Osteoblast (primary cell): ENCODE measurements at places on chromosomes 7 and 10. TPM values are rescaled to one million over a fixed set of nuclear protein-coding genes. Genes with fewer than 3 reads are reported as not detected.

TBL2 gene
- 56.1 and 66.6 TPM in 2 replicates for total RNA-seq

LCOR gene
- total RNA-seq = 19.2 and 25.0 TPM in 2 replicates

ACTA2 gene
- total RNA-seq = 501 and 855 TPM in 2 replicates

ATOH7 gene
- under 0.01 TPM in 1 of 2 replicates, not detected in the other for total RNA-seq

DNA sequence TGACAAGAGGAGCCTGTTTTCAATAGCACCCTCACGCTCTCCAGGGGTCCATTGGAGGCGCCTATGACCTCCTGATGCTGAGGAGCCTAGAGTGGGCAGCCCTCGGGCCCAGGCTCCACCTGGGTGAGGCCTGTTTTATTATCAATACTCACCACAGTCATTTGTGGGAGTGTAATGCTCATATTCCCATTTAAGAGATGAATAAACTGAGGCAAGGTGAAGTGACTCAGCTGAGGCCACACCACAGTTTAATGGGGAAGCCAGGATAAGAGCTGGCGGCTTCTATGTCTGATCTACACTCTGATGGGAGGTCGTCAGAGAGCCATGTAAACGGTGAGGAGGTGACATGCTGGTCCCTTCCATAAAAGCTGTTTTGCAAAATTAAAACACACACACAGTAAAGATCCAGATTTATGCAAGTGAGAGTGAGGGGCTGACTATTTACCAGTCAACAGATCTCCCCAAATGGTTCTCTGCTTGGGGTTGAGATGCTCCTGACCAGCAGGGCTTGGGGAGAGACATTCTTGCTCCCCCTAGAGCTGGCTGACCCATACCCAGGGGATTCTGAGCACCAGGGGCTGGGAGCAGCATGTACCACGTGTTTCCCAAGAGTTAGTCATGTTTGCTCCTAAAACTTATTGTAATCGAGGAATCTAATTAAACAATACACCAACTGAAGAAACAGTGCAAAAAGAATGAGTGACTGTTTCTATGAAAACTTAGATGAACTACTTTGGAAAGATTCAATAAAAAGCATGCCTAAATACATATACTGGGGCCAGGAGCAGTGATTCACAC lies 81.0 kb upstream of the INSIG1 start:
- peak; percentile 90 for DNase-seq
- H3K27me3 ChIP-seq = no peaks in the 10 kb centered on the region
- H3K4me1 ChIP-seq = peaks cover 36% of the 10 kb centered on the region
- H3K27ac ChIP-seq = no peak overlapping the region
- H3K4me3 ChIP-seq = no peak overlapping the region
- H3K36me3 ChIP-seq = no peaks in the 10 kb centered on the region

DNA sequence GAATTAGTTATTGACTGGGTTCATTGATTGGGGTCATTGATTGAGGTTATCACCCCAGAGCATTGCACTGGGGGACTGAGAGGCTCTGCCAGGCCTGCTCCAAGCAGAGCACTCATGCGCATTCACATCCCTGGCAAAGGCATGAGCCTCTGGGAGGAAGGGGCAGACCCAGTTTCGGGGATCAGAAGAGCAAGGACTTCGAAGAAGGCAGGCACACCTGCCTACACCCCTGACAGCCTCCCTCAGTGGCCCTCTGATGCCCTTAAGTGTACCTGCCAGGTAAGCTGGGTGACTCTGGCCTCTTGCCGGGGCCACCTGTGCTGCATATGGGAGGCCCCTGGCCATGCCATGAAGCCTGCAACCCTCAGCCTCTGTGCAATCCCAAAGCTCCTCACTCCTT lies 181.1 kb downstream of the PTPN20 start:
- H3K4me1 ChIP-seq = no peaks in the 10 kb centered on the region
- no peaks in the 10 kb centered on the region for H3K36me3 ChIP-seq
- H3K27me3 ChIP-seq = no peaks in the 10 kb centered on the region
- H3K27ac ChIP-seq = no peak overlapping the region

DNA sequence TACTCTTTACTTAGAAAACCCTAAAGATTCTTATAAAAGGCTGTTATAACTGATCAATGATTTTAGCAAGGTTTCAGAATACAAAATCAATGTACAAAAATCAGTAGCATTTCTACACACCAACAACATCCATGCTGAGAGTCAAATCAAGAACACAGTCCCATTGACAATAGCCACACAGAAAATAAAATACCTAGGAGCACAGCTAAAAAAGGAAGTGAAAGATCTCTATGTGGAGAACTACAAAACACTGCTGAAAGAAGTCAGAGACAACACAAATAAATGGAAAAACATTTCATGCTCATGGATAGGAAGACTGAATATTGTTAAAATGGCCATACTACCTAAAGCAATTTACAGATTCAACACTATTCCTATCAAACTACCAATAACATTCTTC lies 427.0 kb downstream of the KCNMA1 start:
- H3K27me3 ChIP-seq = no peaks in the 10 kb centered on the region
- no peak overlapping the region for H3K27ac ChIP-seq
- H3K36me3 ChIP-seq = no peaks in the 10 kb centered on the region
- no peak overlapping the region for H3K4me3 ChIP-seq
- H3K4me1 ChIP-seq = no peaks in the 10 kb centered on the region

GRCh38 chr7:145909991-145910513 lies 206.5 kb upstream of the CNTNAP2 start:
- H3K27ac ChIP-seq = no peak overlapping the region
- no peaks in the 10 kb centered on the region for H3K4me1 ChIP-seq
- H3K36me3 ChIP-seq = no peaks in the 10 kb centered on the region
- no peaks in the 10 kb centered on the region for H3K27me3 ChIP-seq
- no peak overlapping the region for H3K4me3 ChIP-seq
- DNase-seq = no peak

DNA sequence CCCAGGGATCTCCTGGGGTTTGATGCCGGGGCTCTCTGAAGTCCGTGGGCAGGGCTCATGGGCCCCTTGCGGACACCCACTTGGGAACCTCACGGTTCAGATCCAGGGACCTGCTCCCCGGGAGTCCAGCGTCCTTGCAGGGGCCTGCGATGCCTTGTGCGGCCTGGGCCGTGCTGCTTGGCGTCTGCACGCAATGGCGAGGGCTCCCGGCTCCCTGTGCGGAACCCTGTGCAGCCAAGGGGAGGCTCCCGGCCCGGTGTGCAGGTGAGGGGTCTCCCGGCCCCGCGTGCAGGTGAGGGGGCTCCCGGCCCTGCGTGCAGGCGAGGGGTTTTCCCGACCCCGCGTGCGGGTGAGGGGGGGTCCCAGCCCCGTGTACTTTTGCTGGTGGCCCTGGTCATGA lies 146.7 kb downstream of the DNAJB6 start:
- H3K36me3 ChIP-seq = no peaks in the 10 kb centered on the region
- no peaks in the 10 kb centered on the region for H3K27me3 ChIP-seq
- H3K27ac ChIP-seq = no peak overlapping the region
- no peak for DNase-seq
- no peak overlapping the region for H3K4me3 ChIP-seq
- H3K4me1 ChIP-seq = no peaks in the 10 kb centered on the region

- H3K27me3 ChIP-seq = no peaks in the 10 kb centered on the region
- no peak for DNase-seq
- no peaks in the 10 kb centered on the region for H3K36me3 ChIP-seq
- H3K27ac ChIP-seq = no peak overlapping the region
- no peaks in the 10 kb centered on the region for H3K4me1 ChIP-seq
- H3K4me3 ChIP-seq = no peak overlapping the region
Observed at GRCh38 chr10:113572520-113573290, 19.9 kb downstream of the HABP2 start.

- H3K36me3 ChIP-seq = no peaks in the 10 kb centered on the region
- H3K4me3 ChIP-seq = no peak overlapping the region
- H3K4me1 ChIP-seq = peaks cover 10% of the 10 kb centered on the region
Observed at GRCh38 chr10:101901340-101901739, 57.7 kb upstream of the KCNIP2 start.

GRCh38 chr7:110400411-110400810 lies 690.5 kb upstream of the LRRN3 start:
- no peak for DNase-seq
- H3K4me1 ChIP-seq = no peaks in the 10 kb centered on the region
- H3K36me3 ChIP-seq = no peaks in the 10 kb centered on the region
- no peak overlapping the region for H3K27ac ChIP-seq

DNA sequence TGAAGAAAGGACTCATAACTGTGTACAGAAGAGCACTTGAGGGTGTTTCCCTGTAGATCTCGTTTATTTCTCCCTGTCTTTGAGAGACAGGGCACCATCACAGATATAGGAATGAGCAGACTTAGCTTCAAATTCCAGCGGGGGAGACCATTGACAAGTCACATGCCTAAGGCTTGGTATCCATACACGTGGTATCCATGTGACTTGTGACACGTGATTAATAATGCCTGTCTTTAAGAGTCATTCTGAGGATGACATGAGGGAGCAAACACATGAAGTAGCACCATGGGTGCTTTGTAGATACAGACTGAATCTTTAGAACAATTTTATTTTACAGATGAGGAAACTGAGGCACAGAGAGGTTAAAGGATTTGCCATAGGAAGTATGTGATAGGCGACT lies 292.3 kb downstream of the POU6F2 start:
- DNase-seq = no peak
- no peaks in the 10 kb centered on the region for H3K36me3 ChIP-seq
- H3K27ac ChIP-seq = no peak overlapping the region

- H3K36me3 ChIP-seq = peaks cover 5% of the 10 kb centered on the region
- H3K4me1 ChIP-seq = peaks cover 14% of the 10 kb centered on the region
- H3K27me3 ChIP-seq = no peaks in the 10 kb centered on the region
Observed at GRCh38 chr10:98411768-98412167, 3.2 kb downstream of the PYROXD2 start.

- DNase-seq = peak; percentile 86
- H3K4me3 ChIP-seq = peak within 1 kb of the TSS; percentile 80
- peaks cover 5% of the 10 kb centered on the region for H3K4me1 ChIP-seq
- no peak within 1 kb of the TSS for H3K27ac ChIP-seq
- H3K27me3 ChIP-seq = no peaks in the 10 kb centered on the region
Observed at GRCh38 chr10:102869258-102870198, at the start of gene AS3MT. Gene AS3MT (plus strand): TSS chr10:102869470. CDS start chr10:102869593, 123 bp downstream.

DNA sequence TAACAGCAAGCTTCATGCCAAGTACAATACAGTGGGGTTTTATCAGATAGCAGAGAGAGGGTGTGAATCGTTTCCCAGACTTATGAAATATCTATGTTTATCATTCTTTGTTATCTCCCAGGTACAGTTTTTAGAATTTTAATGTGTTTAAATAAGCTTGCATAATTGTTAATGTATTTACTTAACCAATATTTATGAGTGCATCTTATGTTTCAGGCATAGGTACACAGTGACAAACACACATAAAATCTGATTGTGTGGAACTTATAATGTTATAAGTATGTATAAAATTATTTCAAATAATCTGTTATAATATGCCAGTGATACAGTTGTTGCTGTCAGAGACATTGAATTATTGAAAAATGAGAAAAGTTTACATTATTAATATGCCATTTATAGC lies 1011.4 kb upstream of the C7orf33 start:
- H3K27ac ChIP-seq = no peak overlapping the region
- H3K4me1 ChIP-seq = no peaks in the 10 kb centered on the region
- no peak overlapping the region for H3K4me3 ChIP-seq
